ENCODE measurements at places on chromosomes 3 and 15.

GRCh38 chr15:98916826-98917225, 90.8 kb downstream of the PGPEP1L start:
- DNase-seq = no peak

- DNase-seq = no peak
Measured at GRCh38 chr3:69118555-69118954, 3.8 kb downstream of the LMOD3 start.

- DNase-seq = no peak
Measured at GRCh38 chr3:98574132-98574531, 19.3 kb downstream of the CPOX start.

DNA sequence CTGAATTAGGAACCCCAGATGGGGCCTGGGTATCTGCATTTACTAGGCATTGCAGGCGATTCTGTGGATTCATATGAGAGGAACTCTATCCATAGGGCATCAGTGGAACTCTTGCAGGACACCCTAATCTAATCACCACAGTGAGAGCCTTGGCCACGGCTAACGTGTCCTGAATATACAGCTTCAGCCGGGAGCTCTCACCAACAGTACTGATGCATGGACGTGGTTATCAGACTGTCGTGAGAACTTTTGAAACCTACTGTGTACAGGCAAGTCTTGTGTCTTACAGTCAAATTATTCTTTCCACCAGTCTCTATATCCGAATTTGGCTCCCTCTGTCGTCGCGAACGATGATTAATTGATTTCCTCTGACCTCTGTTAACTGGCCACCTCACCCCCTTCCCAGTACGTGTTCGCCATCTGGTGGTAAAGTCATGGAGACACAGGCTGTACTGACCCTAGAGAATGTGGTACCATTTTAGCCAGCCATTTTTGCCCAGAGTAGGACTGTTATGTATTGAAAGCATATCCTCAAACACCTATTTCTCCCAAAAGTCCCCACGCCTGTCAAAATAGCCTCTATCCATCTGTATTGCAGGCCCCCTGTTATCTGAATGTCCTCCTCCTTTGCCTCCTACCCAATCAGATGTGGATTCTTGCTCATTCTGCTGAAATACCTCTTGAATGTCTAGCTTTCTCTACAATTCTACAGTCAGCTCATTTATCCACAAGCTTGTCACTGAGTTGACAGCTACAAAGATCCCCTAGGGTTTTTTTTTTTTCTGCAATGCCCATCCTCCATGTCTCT, 39.7 kb downstream of the GLDN start:
- DNase-seq = peak; percentile 45

- no peak for DNase-seq
Measured at GRCh38 chr3:123467046-123467445, 18.2 kb upstream of the ADCY5 start.

GRCh38 chr15:88710027-88710715, 71.4 kb downstream of the ISG20 start:
- no peak for DNase-seq

DNA sequence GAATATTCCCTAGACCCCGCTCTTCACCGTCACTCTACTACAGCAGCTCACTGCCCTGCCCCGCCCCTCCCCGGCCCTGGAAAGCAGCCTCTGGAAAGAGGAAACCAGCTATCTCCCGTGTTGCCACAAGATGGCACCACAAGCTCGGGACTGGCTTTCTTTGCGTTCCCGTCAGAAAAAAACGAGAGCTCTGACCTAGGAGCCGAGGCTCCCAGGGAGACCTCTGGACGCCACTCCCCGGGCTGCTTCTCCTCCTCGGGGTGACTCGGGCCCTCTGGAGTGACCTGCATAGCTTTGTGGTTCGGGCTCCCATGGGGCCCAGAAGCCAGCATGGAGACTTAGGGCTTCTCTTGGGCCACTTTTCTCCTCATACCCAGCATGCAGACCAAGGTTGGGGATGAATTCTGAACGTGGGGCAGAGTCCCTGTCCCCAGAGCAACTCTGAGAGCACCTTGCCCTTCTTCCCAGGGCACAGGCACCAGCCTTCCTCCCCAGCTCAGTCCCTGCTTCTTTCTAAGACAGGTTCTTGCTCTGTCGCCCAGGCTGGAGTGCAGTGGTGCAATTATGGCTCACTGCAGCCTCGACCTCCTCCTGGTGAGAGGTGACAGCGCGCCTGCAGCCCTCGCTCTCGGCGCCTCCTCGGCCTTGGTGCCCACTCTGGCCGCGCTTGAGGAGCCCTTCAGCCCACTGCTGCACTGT, 19.0 kb downstream of the STOML1 start:
- no peak for DNase-seq

- no peak for DNase-seq
Measured at GRCh38 chr3:64264501-64265109, 39.3 kb upstream of the PRICKLE2 start.
